HFFc6 (cell line): ENCODE measurements at places on chromosomes 1 and 21. TPM values are rescaled to one million over a fixed set of nuclear protein-coding genes. Genes with fewer than 3 reads are reported as not detected.
A peak's percentile ranks its signal among the peaks of the same experiment; 100 is the strongest.

GRCh38 chr1:219427989-219428388 lies 184.9 kb downstream of the ZC3H11B start:
- H3K36me3 ChIP-seq = no peaks in the 10 kb centered on the region
- peak; percentile 9 for DNase-seq
- no peak overlapping the region for H3K27ac ChIP-seq
- H3K4me3 ChIP-seq = no peak overlapping the region; the same call in 1 of the 2 replicates

GRCh38 chr1:231040019-231040799 lies at the start of gene FAM89A:
FAM89A (minus strand) TSS chr1:231040254; CDS start chr1:231040211, 43 bp downstream.
- DNase-seq = no peak
- H3K4me3 ChIP-seq = peak within 1 kb of the TSS; percentile 78
- H3K27ac ChIP-seq = no peak within 1 kb of the TSS
- H3K36me3 ChIP-seq = peaks cover 4% of the 10 kb centered on the region; the same call in 1 of the 2 replicates
- H3K27me3 ChIP-seq = peaks cover 7% of the 10 kb centered on the region

Gene ZNF436
- total RNA-seq = 7.3 to 8.4 TPM (median 7.9 TPM) in 3 replicates

GRCh38 chr1:229167318-229167717 lies 103.6 kb upstream of the RAB4A start:
- no peak overlapping the region for H3K27ac ChIP-seq
- no peak overlapping the region for H3K4me3 ChIP-seq
- no peak for DNase-seq
- no peaks in the 10 kb centered on the region for H3K4me1 ChIP-seq

DNA sequence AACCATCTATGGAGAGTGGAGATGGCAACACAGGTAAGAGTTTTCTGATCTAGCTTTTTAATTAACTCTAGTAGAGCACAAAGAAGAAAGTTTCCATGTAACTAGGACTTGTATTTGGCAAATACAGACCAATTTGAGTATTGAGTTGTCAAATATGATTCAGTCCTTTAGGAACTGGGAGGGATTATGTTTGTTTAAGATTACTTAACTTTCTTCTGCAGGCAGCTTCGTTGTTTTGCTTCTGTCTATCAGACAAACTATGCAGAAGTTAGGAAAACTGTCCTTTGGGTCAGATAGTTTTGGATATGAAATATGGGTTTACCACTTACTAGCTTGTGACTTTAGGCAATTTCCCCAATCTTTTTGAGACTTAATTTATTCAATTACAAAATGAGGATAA lies 111.8 kb downstream of the POU2F1 start:
- H3K36me3 ChIP-seq = peaks cover 5% of the 10 kb centered on the region
- H3K27ac ChIP-seq = no peak overlapping the region; the same call in 1 of the 2 replicates
- H3K27me3 ChIP-seq = no peaks in the 10 kb centered on the region
- DNase-seq = no peak
- H3K4me1 ChIP-seq = peaks cover 7% of the 10 kb centered on the region

- no peak overlapping the region for H3K27ac ChIP-seq
- H3K36me3 ChIP-seq = no peaks in the 10 kb centered on the region
- DNase-seq = peak; percentile 89
- peaks cover 6% of the 10 kb centered on the region; the same call in 1 of the 2 replicates for H3K27me3 ChIP-seq
Observed at GRCh38 chr1:54118704-54119103, 34.1 kb downstream of the CDCP2 start.

- DNase-seq = peak; percentile 11
- H3K27ac ChIP-seq = no peak overlapping the region
- H3K4me1 ChIP-seq = peaks cover 12% of the 10 kb centered on the region
- no peak overlapping the region for H3K4me3 ChIP-seq
- H3K36me3 ChIP-seq = no peaks in the 10 kb centered on the region
- peaks cover 25% of the 10 kb centered on the region for H3K27me3 ChIP-seq
Observed at GRCh38 chr1:203264052-203264501, 34.6 kb upstream of the CHIT1 start.

Gene MOB3C
- 6.8 to 8.4 TPM (median 6.9 TPM) in 3 replicates for total RNA-seq

DNA sequence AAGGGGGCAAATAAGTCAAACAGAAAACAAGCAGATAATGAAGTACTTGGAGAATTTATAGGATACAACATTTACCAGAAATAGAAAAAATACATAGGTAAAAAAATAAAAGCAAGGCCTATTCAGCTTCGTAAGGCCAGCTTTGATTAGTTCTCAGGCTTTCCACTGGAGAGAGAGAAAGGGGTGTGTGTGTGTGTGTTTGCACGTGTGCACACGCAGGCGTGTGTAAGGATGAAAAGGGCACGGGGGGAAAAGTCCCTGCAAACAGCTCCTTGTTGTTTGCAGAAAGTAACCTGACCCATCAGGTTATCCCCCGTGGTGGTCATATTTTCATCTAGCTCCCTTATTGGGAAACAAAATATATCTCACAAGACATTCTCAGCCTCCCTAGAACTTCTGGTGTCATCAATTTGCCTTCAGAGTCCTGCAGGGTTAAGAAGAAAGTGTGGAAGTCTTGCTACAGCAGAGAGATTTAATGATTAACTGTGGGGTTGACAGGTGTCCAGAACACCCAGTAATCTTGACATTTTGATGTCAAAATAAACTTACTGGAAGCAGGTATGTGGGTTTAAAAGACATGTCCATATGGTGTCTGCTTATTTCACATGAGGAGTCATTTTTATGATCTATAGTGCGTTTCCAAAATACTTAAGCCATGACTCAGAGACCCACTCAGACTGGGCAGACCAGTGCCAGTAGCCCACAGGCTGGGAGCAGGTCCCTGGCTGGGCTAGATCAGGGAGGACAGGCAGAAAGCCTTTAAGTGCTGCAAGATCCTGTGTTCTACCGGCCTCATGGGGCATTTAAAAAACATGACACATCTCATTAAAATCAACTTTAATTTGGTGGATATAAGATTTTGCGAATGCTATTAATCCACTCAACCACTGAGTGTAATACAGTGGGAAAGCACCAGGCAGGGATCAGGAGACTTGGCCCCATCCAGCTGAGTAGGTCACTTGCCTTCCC lies 487.6 kb upstream of the CAMK1G start:
- H3K27me3 ChIP-seq = no peaks in the 10 kb centered on the region; the same call in 1 of the 2 replicates
- peaks cover 10% of the 10 kb centered on the region; the same call in 1 of the 2 replicates for H3K4me1 ChIP-seq
- H3K4me3 ChIP-seq = no peak overlapping the region
- no peaks in the 10 kb centered on the region for H3K36me3 ChIP-seq

Gene TAGLN2
- total RNA-seq = 644 to 914 TPM (median 747 TPM) in 3 replicates

GRCh38 chr21:44337941-44338895 lies 972 bp downstream of the CFAP410 start:
- 0 out of 2 replicates have a peak, but pooled peaks cover 1% of the 10 kb centered on the region for H3K27me3 ChIP-seq
- H3K27ac ChIP-seq = peak overlapping the region; percentile 73; the same call in 1 of the 2 replicates
- peaks cover 26% of the 10 kb centered on the region for H3K4me1 ChIP-seq
- no peaks in the 10 kb centered on the region for H3K36me3 ChIP-seq

DNA sequence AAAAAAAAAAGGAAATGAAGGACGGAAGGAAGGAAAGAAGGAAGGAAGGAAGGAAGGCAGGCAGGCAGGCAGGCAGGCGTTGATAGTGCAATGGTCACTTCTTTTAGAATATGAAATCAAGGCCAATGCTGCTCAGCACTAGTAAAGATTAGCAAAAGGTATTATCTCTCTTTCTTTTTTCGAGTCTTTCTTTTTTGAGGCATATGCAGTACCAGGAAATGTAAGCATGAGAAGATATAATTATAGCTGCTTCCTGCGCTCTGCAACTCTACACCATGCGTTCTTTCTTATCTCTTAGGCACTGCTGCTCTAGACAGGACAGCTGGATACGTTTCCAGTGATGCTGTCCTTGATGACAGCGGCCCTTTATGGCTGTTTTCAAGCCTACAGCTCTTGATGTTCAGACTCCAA lies 1512.5 kb upstream of the B3GALT2 start:
- H3K4me3 ChIP-seq = no peak overlapping the region
- no peaks in the 10 kb centered on the region for H3K4me1 ChIP-seq
- no peaks in the 10 kb centered on the region for H3K36me3 ChIP-seq
- H3K27me3 ChIP-seq = no peaks in the 10 kb centered on the region

- DNase-seq = no peak
- no peaks in the 10 kb centered on the region; the same call in 1 of the 2 replicates for H3K36me3 ChIP-seq
- no peak overlapping the region for H3K4me3 ChIP-seq
- H3K27ac ChIP-seq = no peak overlapping the region
- H3K27me3 ChIP-seq = peaks cover 5% of the 10 kb centered on the region
Observed at GRCh38 chr1:92192246-92192645, 25.5 kb upstream of the C1orf146 start.

DNA sequence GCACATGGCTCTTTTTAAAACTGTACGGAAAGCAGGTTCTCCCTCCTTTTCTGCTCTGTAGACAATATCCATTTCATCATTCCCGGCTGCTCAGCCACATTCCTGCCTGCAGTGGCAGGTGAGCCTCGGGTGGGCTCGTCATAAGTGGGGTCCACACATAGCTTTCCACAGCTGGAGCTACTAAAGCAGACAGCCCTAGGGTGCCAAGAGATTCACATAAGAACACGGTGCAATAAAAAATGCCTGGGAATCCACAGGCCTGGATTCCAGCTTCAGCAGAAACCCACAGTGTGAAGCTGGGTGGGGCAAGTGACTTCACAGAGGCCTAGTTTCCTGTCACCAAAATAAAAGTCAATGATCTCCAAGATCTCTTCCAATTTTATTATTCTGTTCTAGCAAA lies 96.4 kb downstream of the MIS18A start:
- H3K36me3 ChIP-seq = peaks cover 7% of the 10 kb centered on the region; the same call in 1 of the 2 replicates
- H3K4me1 ChIP-seq = no peaks in the 10 kb centered on the region
- no peaks in the 10 kb centered on the region for H3K27me3 ChIP-seq
- H3K4me3 ChIP-seq = no peak overlapping the region

Gene HCRTR1
- not detected in 3 replicates for total RNA-seq

Gene CORT
- not detected in 2 replicates for total RNA-seq
